ENCODE measurements at places on chromosomes 2 and 18.

- DNase-seq = no peak
Observed at GRCh38 chr2:63742580-63742976, 99.1 kb upstream of the UGP2 start.

GRCh38 chr2:56128235-56128634 is 55.6 kb upstream of the CCDC85A start:
- DNase-seq = no peak

DNA sequence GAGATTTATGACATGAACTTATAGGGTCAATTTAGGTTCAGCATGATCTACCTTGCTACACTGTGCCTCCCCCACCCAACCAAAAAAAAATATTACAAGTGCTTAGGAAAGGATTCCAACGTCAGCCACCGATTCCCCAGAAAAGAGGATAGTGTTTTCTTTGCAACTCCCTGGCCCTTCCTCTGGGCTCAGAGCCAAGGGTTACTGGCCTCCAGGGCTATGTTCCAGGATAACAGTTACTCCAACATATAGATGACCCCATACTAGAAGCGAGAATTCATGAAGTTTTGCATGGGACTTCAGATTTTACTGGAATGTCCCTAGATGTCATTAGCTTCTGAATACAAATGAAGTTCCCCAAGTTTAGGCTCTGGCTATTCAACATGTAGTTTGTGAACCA is 172.1 kb downstream of the UPP2 start:
- no peak for DNase-seq

DNA sequence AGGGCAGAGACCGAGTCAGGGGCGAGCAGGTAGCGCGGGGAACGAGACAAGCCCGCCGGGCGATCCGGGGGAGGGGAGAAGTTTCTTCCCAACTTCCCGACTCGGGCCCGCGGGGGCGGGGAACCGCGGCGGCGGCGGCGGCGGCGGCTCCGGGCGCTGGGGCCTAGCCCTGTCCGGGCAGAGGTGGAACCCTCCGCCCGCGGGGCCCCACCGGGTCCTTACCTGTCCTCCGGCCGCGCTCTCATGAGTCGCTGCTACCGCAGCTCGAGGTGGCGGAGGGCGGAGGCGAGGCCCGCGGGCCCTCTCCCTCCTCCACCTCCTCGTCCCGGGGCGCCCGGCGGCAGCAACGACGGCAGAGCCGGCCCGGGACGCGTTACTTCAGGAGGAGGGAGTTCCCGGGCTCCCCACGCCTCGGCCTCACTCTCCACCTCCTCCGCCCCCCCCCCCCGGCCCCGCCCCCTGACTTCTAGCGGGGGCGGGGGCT is at the start of gene YES1:
Gene YES1 (minus strand): TSS at position 351 of the 484 bp plus-strand sequence. CDS start 55,415 bp downstream, outside the sequence.
- DNase-seq = no peak

DNA sequence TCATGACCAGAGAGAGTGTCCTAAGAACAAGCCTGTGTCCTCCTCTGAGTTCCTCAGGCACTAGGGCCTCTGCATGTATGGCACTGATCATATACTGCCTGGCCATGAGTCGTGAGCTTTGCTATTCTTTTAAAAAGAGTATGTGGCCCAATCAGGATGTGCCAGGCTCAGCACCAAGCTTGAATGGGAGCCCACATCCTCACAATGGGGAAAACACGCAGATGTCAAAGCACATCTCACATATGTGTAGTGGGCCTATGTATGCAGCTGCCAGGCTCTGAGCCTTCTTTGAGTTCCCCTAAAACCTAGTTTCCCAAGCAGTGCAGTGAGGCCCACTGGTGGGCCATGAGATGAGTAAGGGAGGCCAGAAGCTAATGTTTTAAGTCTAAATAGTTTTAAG is 69.9 kb upstream of the SLC1A4 start:
- DNase-seq = no peak

DNA sequence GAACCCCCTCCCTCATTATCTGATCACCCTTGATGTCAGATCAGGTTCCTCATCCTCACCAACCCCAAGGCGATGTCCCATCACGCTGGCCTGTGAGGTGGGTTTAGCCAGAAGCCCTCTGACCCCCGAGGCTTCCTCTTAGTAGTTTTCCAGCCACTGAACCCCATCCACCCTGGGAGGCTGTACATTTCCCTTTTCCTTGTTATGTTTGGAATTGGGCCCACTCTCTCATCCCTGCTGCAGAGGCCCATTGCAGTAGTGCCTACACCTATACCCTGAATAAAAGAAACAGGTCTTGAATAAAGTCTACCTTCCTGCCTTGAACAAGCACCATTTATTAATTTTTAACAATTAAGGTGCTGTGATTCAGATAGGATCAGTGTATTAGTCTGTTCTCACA is 80.1 kb downstream of the NCAPH start:
- DNase-seq = no peak

DNA sequence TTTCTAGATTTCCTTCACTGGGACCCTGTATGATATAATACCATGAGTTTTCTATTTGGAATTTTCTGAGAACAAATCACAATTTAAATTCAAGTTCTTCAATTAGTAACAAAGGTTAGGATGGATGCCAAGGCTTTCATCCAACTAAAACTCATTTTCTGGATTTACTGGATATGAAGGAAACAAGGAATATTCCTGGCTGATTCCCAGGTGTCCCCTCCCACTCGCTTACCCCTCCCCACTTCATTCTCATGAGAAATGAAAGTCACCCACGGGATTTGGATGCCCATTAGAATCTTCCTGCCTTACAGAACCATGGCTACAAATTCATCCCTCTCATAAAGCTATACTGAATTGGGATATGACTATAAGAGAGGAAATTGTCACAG is 40.0 kb downstream of the RNU4ATAC start:
- no peak for DNase-seq

GRCh38 chr2:70894765-70895164 is 40.9 kb upstream of the ATP6V1B1 start:
- DNase-seq = no peak

DNA sequence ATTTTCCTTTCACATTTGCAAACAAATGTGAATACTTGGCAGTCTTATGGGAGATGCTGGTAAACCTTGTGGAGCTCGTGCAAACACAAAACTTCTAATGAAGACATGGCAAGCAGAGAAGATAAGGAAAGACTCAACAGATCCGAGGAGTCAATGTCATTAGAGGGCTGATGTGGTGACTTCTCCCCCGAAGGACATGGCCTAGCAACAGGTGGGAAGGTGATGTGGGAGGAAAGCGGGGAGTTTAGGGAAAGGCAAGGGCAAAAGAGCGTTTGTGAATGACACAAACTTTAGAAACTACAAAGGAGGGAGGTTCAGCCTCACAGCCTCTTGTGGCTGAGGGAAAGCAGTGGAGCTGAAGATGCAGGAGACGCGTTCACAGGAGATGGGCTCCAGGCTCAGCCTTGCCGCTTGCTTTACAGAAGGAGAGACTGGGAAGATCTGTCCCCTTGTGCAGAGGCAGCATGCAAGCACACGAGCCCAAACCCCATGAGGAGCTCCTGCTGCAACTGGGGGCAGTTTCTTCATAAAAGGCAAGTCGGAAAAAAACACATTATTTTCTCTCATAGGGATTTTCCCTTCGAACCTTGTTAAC is 86.6 kb downstream of the SOWAHC start:
- DNase-seq = no peak

- DNase-seq = no peak
Observed at GRCh38 chr2:111007757-111008688, 112.7 kb upstream of the BCL2L11 start.

- DNase-seq = no peak
Observed at GRCh38 chr2:10546975-10547391, 98.9 kb upstream of the ODC1 start.
